Activated CD8-positive, alpha-beta memory T cell treated with anti-CD3 and anti-CD28 coated beads for 1 hour (primary cell): ENCODE measurements at places on chromosomes 2 and 18.

- no peak for DNase-seq
Observed at GRCh38 chr2:38465789-38466127, 88.7 kb upstream of the ATL2 start.

DNA sequence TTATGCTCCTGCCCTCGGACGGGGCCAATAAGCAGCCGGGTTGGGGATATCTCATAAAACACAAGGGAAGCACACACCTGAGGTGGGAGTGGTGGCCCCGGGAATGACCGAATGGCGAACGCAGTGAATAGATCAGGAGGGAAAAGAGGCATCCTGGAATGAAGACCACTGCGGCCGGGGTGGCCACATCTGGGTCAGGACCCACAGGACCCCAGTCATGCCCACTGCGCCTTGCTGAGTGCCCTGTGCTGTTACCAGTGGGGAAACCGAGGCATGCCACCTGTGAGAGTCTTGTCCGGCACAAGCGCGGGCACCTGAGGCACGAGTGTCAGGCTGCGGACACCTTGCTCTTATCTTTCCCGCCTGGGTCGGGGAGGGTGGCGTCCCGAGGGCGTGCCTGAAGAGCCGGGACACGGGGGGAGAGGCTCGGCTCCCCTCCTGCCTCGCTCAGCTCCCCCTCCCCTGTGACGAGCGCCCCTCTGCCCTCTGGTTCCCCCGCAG, 1.6 kb downstream of the PDCD1 start:
- DNase-seq: no peak

DNA sequence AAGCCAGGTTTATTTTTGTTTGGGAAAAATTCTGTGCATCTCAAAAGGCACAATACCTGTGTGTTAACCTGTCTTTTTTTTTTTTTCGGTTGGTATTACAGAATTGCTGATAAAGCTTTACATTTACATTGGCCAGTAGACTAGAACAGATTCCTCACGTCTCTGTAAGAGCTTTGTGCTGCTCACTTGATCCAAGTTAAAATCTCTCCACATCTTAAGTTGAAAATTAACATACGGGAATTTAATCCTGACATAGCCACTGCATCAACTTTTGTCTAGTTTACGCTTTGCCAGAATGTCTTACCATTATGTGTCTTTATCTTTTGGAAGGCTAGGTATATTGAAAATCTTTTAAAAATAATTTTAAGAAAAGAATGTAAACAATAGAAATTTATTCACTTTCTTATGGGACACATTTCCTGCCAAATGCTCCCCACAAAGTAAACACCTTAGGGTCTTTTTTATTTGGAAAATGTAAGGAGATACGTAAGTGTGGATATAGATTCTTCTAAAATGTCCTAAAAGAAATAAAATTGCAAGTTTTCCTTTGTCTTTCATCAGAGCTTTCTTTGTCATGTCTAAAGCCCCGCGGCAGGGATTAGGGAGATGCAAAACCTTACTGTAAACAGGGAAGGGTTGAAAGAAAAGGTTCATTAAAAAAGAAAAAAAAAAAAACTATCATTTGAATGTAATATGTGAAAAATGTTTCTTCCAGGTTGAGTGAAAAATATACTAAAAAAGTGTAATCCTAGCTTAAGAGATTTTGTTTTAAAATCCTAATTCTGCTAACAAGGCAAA, 912.8 kb downstream of the NRXN1 start:
- DNase-seq: no peak

GRCh38 chr2:41881249-41881648, 166.6 kb upstream of the PKDCC start:
- no peak for DNase-seq

GRCh38 chr2:222609381-222609780, 46.5 kb downstream of the FARSB start:
- no peak for DNase-seq

GRCh38 chr18:74292541-74292858, 737 bp upstream of the CYB5A start:
- DNase-seq: no peak

- DNase-seq: no peak
Observed at GRCh38 chr2:43097644-43098408, 128.6 kb downstream of the ZFP36L2 start.

DNA sequence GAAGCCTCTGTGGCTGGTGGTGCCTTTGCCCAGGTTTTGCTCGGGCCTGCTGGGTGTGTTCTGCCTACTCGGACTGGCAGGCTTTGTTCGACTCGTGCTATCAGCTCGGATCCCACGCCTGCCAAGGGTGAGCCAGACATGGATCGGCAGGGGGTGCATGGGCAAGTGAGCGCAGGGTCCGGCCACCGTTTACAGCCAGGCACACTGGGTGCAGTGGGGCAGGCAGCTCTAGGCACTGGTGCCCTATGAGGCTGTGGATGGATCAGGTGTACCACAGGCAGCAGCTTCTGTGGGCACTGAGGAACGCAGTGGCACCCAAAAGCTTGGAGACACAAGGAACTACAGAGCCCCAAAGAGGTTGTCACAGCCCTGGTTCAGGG, 25.6 kb downstream of the MARCHF7 start:
- no peak for DNase-seq

DNA sequence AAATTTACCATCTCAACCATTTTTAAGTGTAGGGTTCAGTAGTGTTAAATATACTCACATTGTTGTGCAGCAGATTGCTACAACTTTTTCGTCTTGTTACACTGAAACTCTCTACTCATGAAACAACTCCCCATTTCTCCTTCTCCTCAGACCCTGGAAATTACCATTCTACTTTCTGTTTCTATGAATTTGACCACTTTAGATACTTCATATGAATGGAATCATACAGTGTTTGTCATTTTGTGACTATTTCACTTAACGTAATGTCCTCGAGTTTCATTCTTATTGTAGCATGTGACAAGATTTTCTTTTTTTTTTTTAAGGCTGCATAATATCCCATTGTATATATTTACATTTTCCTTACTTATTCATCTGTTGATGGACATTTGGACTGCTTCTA, 203.8 kb downstream of the PLCL1 start:
- no peak for DNase-seq

GRCh38 chr2:143830476-143830875, 689.4 kb downstream of the ZEB2 start:
- DNase-seq: no peak

DNA sequence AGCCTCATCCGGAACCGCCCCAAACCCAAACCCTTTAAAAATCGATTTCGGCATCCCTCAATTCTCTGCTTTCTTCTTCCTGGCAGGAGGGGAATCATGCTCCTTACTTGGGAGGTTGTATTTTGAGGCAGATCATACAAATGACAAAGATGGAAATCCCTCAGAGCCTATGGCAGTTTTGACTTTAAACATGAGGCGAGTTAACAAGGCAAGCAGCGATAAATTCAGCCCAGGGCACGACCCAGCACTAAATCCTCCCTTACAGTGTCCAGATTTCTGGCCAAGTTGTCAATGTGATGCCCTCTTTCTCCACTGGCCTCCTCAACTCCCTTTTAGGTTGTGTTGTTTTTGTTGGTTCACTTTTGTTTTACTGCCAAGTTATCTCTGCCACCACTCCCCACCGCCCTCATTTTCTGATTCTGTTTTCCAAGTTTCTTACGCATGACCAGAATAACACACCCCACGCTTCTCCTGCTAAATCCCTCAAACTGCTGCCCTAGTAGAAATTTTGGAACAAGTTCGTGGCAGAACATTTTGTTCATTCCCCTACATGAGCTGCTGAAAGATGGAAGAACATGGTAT, 68.3 kb downstream of the CTAGE1 start:
- DNase-seq: no peak

DNA sequence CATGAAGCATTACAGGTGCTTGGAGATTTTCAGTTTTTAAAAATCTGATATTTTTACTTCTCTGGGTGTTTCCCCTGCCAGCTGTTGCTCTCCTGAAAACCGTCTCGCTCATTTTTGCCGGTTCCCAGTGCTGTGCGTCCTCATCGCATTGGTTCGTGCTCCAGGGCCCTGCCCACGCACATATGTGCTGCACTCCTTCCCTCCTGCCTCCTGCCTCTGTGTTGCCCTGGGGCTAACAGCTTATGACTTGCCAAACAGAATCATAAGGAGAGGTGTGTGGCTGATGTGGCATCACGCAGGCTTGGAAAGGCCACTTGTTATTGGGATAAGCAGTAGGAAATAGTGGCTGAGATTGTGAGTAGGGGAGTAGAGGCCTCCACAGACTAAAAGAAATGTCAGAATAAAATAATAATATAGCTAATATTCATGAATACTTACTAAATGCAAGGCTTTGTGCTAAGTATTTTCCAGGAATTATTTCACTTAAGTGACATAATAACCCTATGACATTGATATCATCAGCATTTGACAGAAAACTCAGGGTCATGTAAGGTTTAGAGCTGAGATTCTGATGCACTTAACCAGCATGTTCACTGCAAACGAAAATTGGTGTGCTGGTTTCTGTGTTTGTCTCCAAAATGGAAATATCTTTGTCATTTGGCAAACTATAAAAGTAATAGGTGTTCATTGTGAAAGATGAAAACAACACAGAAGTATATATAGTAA, 53.5 kb downstream of the SLC4A1AP start:
- no peak for DNase-seq

GRCh38 chr18:49690312-49690711, 123.0 kb downstream of the ACAA2 start:
- no peak for DNase-seq

DNA sequence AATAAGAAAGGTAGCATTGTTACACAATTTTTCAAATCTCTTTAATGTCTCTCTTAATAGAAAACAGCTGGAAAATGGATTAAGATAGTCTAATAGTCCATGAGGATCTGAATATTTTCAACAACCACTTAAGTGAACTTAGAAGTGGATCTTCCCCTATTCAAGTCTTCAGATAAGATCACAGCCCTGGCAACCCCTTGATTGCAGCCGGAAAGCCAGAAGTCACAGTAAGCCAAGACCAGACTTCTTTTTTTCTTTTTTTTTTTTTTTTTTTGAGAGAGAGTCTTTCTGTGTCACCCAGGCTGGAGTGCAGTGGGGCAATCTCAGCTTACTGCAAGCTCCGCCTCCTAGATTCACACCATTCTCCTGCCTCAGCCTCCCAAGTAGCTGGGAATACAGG, 18.6 kb upstream of the ZC3H15 start:
- DNase-seq: no peak

- no peak for DNase-seq
Observed at GRCh38 chr2:239366740-239367139, 34.1 kb downstream of the HDAC4 start.

GRCh38 chr18:62325806-62326645, 916 bp downstream of the TNFRSF11A start:
- no peak for DNase-seq

DNA sequence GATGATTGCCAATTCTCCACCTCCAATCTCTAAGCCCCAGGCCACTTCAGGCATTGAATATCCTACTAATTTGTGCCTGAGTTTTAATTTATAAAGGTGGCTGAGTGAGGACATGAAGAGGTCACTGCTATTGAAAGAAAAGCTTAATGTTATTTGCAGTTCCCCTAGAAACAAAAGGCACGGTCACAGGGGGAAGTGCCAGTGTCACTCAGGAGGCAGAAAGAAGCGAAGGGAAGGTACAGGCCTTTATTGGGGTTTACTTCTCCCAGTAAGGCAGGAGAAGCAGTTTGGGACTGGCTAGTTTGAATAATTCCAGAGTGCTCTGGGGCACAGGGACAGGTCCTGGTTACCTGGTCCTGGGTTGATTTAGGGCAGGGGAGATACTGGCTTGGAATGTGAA, 1.7 kb upstream of the ABHD1 start:
- DNase-seq: no peak

DNA sequence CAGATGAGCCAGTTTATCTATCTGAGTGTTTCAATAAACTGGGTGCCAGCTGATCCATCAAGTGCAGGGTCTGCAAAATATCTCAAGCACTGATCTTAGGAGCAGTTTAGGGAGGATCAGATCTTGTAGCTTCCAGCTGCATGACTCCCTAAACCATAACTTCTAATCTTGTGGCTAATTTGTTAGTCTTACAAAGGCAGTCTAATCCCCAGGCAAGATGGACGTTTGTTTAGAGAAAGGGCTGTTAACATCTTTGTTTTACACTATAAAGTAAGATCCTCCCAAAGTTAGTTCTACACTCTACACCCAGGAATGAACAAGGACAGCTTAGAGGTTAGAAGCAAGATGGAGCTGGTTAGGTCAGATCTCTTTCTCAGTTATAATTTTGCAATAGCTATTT, 28.7 kb upstream of the HNMT start:
- no peak for DNase-seq

- no peak for DNase-seq
Observed at GRCh38 chr18:80074183-80074582, 34.9 kb upstream of the ADNP2 start.

DNA sequence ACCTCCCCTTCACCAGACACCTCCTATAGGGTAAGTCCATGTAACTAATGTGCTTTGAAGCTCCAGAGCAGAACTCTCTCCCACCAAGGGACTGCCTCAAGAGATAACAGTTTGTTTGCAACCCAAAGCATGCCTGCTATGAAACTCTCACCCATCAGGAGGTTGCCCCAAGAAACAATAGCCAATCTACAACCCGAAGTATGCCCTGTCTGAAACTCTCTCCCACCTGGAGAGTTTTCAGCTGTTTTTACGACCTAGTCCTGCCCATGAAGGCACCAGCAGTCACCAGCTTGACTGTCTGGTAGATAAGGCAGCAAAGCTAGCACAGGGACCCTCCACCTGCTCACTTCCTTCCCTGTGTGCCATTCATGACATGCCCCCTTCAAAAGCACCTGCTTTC, 533.9 kb upstream of the CRIM1 start:
- DNase-seq: no peak

GRCh38 chr2:7052404-7052803, 135.2 kb downstream of the RNF144A start:
- no peak for DNase-seq

DNA sequence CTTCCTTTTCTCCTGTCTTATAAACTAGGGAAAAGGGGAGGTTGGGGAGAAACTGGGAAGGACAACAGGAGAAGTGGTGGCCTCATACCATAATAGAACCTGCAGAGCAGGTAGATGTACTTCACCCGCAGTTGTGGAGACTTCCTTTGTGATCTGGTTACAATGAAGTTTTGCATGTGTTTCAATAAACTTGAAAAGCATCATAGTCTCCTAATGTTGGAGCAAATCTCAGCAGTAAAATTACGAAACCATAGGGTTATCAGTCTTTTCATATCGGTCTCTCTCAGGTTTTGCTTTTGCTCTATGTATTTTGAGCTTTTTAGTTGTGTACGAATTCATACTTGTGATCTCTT, 30.5 kb downstream of the ANO7 start:
- DNase-seq: no peak

DNA sequence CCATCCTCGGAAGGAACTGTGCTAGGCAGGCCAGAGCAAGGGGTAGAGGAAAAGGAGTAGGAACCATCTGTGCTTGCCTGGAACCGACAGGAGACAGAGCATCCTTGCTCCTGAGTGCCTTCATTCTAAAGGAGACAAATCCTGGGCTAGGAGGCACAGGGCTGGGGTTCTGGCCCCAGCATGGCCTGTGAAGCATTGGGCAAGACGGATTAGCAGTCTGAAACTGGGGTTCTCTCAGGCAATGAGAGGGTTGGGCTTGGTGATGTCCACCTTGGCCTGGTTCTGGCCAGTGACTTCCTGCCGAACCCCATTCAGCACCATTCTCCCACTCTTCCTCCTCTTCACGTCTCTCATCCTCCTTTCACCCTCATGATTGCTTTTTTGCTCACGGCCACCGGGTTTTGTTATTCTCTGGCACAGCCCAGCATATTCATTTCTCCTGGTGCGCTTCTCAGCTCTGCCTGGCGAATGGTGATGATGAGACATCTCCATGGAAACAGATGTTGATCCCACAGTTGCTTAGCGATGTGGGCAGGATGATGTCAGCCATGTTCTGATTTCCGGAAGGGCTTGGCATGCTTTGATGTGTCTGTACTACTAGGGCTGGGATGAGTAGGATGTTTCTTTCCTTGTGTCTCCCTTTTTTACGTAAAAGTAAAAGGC, 127.7 kb downstream of the CAPN13 start:
- DNase-seq: no peak

GRCh38 chr2:197453914-197454398, 604 bp downstream of the COQ10B start:
- no peak for DNase-seq
